ENCODE measurements at places on chromosomes 2 and 18.

DNA sequence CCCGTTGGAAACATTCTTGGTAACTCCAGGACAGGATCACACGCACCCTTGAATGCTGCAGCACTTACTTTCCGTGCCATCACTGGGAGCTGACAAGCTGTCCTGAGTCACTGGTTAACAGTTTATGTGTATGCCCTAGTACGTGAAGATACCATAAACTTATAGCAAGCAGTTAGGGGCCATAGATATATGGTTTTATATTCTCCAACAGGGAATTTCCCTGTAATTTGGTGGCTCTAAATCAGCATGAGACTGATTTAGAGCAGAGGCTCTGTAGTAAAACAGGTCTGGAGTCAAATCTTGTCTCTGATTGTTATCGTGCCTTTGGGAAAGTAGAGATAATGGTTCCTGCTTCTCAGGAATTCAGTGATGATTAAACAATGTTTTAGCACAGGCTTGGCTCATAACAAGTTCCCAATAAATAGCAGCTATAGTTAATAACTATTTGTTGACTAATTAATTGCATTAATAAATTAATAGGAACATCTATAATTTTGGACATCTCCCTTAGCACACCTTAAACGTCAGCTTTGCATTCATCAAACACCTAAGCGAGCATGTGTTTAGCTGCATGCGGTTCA, 215.2 kb downstream of the VAPA start:
- no peak for DNase-seq

DNA sequence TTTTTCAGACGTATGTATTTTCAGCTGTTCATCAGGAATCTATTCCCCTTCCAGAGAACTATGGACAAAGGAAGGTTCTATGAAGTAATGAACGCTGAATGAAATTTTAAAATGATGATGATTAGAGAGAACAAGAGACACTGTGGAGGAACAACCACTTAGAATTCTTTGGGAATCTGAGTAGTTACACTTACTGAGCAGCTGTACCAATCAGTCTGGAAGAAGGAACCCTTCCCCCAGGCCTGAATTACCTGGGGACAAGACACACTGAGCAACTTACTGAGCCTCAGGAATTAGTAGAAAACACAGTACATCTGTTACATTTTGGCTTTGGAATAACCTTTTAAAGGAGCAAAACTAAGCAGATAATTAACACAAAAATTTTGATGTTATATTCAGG, 1.9 kb downstream of the MSTN start:
- DNase-seq = no peak

DNA sequence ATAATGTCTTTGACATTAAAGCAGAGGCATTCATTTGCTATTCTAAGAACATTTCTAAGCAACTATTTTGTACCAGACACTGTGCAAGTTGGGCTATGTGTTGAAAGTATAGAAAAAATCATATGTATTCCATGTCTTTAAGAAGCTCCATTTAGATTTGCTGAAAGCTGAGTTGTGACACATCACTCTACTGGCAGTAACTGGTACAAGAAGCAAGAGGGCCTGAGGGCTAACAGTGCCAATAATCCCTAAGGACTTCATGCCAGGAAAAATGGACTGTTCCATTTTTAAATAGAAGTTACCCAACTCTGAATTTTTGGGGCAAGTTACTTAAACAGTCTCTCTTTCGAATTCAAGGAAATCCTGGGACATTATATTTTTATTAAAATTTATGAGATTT, 178.7 kb downstream of the SRBD1 start:
- peak; percentile 62 for DNase-seq

GRCh38 chr2:238524426-238524983, 97.8 kb downstream of the ASB1 start:
- DNase-seq = no peak

GRCh38 chr2:29398384-29399237, 283.4 kb downstream of the CLIP4 start:
- no peak for DNase-seq

DNA sequence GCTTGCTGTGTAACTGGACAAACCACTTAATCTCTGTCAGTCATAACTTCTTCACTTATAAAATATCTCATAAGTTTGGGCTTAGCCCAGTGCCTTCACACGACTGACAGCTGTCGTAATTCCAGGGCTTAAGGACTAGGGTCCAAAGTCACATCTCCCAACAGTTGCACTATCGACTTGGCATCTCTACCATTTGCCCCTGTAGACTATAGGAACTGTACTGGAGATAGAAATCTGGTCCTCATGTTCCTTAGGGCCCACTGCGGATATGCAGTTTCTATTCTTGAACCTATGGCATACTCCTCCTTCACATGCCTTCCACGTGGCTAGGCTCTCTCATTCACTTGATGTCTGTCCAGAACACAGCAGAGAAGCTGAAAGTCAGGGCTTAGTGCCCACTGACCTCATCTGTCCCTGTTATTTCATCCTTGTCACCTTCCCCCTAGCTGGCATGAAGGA, 2.7 kb downstream of the ABHD1 start:
- DNase-seq = no peak

DNA sequence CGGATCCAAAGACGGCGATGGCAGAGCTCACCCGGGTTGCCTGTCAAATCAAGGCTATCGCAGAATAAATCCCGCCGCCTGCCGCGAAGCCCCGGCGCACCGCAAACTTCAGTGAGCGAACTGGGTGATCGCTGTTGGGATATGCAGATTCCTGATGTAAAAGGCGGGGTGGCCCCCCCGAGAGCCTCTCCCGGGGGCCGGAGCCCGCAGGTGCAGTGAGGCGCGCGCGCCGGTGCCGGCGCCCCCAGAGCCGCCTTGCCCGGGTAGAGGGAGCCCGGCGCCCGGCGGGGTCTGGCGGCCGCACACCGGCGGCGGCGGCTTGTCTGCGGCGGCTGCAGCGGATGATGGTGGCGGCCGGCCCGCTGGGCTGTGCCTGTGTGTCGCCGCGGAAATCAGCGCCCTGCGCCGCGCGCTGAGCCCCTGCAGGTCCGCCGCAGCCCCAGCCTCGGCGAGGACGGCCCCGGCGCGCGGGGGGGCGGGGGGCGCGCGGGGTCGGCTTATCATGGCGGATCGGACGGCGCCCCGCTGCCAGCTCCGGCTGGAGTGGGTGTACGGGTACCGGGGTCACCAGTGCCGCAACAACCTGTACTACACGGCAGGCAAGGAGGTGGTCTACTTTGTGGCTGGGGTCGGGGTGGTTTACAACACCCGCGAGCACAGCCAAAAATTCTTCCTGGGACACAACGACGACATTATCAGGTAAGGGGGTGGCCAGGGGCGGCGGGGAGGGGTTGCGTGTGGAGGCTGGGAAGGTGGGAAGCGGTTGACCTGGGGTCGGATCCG, 1.3 kb downstream of the EML6 start:
- peak; percentile 24 for DNase-seq

GRCh38 chr2:136255648-136256461, 137.9 kb upstream of the CXCR4 start:
- DNase-seq = peak; percentile 15

GRCh38 chr2:181677912-181678586, 2.3 kb downstream of the NEUROD1 start:
- DNase-seq = peak; percentile 85

DNA sequence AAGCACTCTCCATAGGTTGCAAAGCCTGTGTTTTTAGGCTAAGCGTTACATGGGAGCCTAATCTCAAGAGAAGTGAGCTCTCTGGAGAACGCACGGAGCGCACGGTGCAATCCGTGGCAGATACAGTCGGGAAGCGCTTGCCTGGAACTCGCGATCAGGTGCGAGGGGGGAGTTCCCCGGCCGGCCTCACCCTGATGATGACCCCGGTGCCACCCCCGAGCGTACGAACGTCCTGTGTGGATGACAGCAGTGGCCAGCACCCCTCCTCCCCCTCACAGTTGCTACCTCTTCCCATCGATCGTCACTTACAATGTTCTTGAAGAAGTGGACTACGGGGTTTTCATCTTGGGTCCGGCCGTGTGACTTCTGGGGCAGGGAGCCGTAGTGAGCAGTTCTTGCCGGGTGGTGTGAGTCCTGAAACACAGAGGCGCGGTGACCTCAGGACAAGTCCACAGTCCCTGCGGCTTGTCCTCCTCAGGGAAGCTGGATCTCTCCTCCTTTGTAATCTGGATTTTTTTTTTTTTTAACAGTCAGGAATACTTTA, 142.9 kb downstream of the MBP start:
- DNase-seq = no peak

GRCh38 chr18:32405588-32405987, 65.1 kb downstream of the GAREM1 start:
- DNase-seq = no peak

- DNase-seq = no peak
Observed at GRCh38 chr2:129181963-129182362, 797.5 kb upstream of the RAB6C start.
